ENCODE measurements at places on chromosomes 5 and 9.

DNA sequence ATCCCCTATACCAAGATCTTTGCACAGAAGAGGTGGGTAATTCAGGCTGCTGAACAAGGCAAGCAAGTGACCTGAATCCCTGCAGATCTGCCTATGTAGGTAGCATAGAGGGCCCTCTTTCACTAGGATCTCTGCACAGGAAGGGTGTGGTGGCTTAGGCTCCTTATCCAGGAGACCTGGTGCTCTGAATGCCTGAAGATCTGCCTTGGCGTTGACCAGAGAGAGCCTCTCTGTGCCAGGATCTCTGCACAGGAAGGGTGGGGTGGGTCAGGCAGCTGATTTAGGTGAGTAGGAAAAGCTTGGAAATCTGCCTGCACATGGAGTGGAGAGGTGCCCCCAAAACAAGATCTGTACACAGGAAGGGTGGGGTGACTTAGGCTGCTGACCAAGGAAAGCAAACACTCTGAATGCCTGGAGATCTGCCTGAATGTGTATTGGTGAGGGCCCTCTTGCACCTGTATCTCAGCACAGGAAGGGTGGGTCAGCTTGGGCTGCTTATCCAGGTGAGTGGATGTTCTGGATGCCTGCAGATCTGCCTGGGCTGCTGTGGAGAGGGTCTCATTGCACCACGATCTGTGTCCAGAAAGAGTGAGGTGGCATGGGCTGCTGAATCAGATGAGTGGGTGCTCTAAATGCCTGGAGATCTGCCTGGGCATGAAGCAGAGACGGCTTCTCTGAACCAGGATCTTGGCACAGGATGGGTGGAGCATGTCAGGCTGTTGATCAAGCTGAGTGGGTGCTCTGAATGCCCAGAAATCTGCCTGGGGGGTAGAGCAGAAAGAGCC, 365.9 kb downstream of the DMAC1 start:
- DNase-seq = no peak

DNA sequence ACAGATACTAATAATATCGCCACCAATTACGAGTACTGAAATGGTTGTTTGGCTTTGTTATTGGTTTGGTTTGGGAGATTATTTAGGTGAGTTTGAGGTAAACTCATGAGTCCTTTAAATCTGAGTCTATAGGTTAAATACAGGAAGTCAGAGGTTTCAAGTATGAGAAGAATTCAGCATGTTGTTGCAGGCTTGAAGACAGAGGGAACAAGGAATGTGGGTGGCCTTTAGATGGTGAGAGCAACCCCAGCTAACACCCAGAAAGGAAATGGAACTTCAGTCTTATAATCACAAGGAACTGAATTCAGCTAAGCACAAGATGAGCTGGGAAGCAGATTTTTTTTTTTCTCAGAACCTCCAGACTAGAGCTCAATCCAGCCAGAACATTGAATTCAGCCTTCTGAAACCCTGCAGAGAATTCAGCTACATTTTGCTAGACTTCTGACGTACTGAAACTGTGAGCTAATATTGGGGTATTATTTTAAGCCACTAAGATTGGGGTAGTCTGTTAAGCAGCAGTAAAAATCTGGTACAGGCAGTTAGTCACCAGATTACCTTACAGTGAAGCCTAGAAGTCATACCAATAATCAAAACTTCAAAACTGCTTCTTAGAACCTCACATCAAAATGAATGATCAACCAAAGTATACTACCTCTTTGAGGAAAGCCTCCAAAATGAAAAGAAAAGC, 216.0 kb upstream of the PUM3 start:
- DNase-seq = no peak

DNA sequence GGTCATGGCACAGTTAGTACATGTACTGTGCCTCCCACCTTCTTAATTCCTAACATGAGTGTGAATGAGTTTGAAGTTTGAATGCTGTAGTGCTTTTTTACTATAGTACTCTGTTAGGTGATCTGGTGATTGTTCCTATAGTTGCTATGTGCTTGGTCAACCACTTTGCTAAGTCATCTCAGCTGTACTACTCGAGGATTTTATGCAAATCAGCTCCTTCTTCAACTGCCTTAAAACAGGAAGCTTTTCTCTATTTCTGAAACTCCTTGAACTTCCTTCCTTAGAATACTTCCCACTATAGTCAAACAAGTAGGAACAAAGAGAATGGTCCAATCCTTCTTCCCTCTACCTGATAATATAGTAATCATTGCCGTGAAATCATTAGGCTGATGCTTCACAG, 219.6 kb downstream of the CTNND2 start:
- DNase-seq = no peak

GRCh38 chr5:122586351-122586750, 188.5 kb upstream of the SNX2 start:
- no peak for DNase-seq

DNA sequence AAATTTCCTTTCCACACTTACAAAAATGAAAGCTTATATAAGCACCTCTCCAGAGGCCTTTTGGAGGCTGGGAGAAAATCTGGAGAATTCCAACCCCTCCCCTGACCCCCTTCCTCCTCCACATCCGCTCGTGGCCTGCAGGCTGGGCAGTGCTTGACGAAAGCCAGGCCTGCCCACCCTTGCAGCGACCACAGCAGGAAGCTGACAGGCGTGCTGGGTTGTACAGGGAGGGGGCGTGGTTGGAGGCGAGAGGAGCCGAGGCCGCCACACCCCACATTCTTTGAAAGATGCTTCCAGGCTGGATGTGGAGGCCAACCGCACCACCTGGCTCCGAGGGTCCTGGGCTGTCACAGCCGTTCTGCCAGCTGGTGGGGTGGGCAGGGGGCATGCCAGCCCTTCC, 47.8 kb upstream of the IER5L start:
- peak; percentile 92 for DNase-seq
